ENCODE measurements at places on chromosomes 6 and 20. TPM values are rescaled to one million over a fixed set of nuclear protein-coding genes. Genes with fewer than 3 reads are reported as not detected.

Gene HSPA12B
- total RNA-seq, result 0.10 TPM

Gene IMPG1
- not detected for total RNA-seq

Gene TP53TG5
- total RNA-seq, result not detected

Gene MOXD1
- total RNA-seq, result 3.7 TPM

Gene EMILIN3
- 10.3 TPM for total RNA-seq

Gene CRYBG1
- 17.3 TPM for total RNA-seq

Gene SLC22A16
- not detected for total RNA-seq

Gene VARS2
- 43.8 TPM for total RNA-seq

Gene C6orf163
- total RNA-seq, result 4.7 TPM

Gene PPP1R3D
- 6.4 TPM for total RNA-seq

Gene XKR7
- total RNA-seq, result 4.9 TPM

Gene CCN5
- total RNA-seq, result not detected

Gene ECT2L
- total RNA-seq, result 0.07 TPM

Gene MYCT1
- not detected for total RNA-seq

Gene ZBTB12
- 8.2 TPM for total RNA-seq

Gene ANKS1A
- 28.0 TPM for total RNA-seq

Gene SDC4
- 67.2 TPM for total RNA-seq

Gene KHDC1L
- total RNA-seq, result 0.75 TPM

Gene PPP1R3G
- 0.45 TPM for total RNA-seq

Gene PTCHD4
- total RNA-seq, result 3.4 TPM

Gene RWDD2A
- 4.5 TPM for total RNA-seq

Gene ULBP3
- 4.4 TPM for total RNA-seq

Gene LPA
- 0.31 TPM for total RNA-seq

Gene RIPOR3
- total RNA-seq, result 5.1 TPM

Gene SIRPB2
- total RNA-seq, result not detected
